ENCODE measurements at places on chromosomes 7 and 10.

- no peak for DNase-seq
These were observed 1.1 kb upstream of the ZNF503 start for GRCh38 chr10:75402486-75403143.

GRCh38 chr10:49106451-49106850 is 8.9 kb downstream of the VSTM4 start:
- no peak for DNase-seq

DNA sequence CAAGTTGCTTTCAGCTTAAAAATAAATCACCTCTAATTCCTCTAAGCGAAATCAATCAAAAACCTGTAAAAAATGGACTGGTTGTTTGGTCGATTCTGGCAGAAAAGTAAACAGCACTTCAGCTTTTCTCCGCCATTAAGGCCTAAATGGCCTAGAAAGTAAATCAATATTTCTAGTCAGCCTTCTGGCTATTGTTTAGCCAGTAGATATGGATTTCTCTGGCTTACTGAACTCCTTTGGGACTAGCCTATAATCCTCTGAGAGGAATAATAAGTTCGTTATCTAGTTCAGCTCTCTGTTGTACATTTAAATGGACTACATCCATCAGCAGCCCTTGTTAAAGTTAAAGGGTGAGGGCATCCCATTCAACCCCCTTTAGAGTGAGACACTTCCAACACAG is 400.1 kb upstream of the ETV1 start:
- DNase-seq = no peak

DNA sequence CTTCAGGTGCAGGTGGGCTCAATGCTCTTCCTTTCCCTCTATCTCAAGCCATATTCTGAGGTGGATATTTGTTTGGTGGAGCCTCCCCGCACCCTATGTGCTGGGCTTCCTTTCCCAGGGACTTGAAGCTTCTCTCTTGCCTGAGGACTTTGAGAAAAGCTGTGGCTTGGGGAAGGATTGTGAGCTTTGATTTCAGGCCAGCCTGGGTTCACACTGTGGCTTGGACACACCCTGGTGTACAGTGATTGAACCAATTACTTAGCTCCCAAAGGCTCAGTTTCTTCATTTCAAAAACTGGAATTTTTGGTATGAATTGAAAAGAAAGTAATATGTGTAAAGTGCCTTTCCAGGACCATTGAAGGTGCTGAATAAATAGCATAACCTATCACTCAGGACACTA is 224.5 kb upstream of the GLI3 start:
- DNase-seq = no peak

DNA sequence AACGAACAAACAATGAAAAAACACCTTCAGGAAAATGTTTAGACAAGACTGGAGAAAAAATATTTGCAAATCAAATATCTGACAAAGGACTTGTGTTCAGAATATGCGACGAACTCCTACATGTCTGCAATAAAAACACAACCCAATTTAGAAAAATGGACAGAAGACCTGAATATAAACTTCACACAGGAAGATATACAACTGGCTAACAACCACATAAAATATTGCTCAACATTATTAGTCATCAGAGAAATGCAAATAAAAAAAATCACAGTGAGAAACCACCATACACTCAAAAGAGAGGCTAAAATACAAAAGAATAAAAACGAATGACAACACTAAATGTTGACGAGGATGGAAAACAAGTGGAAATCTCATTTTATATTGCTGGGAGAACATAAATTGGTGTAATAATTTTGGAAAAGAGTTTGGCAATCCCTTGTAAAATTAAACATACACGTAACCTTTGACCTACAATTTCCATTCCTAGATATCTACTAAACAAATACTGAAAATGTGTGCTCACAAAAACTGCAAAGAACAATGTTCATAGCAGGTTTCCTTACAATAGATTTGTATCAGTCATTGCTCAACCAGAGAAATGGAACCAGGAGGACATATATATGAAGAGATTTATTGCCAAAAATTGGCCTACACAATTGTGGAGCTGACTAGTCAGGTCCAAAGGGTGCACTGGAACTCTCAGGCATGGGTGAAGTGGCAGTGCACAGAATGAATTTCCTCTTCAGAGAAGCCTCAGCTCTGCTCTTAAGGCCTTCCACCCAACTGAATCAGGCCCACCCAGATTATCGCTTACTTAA is 82.9 kb upstream of the OGDHL start:
- DNase-seq = no peak

DNA sequence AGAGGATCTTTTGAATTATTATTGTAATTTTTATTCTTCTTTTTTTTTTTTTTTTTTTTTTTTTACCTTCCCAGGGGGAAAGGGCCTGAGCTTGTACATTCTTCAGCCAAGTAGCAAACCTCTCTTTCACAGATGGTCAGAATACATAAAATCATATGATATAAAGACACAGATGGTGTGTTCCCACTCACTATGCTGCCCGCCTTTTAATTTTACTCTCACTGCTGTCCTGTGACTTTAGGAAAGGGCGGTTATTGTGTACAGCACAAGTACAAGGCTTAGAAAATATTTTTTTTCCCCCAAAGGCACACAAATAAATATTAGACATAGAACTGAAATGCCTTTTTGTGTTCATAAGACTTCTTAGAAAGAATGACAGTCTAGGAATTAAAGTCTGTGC is 213.6 kb downstream of the RPS24 start:
- no peak for DNase-seq

GRCh38 chr7:84040355-84040754 is 154.2 kb downstream of the SEMA3A start:
- DNase-seq = no peak

DNA sequence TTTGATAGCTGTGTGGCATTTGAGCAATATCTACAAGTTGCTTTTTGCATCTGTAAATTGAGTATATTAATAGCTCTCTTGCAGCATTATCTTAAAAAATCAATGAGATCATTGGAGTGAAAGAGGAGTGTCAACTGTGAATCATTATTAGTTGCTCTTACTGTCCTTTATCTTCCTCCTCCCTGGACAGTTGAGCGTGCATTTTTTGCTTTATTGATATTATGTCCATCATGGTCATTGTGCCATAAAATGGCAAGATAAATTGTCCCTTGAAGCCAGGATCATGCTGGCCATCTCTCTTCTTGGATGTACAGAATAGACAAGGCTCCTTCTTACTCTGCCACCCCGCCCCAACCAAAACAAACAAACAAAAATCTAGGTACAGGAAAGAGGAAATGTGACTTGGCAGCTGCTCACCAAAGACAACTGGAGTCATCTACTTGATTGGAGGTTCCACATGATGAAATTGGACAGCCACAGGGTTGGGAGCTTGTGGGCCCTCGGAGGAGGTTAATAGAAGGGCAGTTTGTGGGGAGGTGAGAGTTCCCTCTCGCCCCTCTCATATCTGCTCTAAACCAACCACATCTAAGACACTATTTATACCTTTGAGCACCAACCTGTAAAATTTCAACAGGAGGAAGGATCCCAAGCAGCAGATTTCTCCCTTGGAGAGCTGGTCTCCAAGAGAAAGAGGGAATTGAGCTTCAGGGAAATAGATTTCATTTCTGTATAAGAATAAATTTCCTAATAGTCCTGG is 252.7 kb downstream of the SKIDA1 start:
- no peak for DNase-seq

- no peak for DNase-seq
These were observed 2.2 kb upstream of the C10orf95 start for GRCh38 chr10:102453502-102453901.

DNA sequence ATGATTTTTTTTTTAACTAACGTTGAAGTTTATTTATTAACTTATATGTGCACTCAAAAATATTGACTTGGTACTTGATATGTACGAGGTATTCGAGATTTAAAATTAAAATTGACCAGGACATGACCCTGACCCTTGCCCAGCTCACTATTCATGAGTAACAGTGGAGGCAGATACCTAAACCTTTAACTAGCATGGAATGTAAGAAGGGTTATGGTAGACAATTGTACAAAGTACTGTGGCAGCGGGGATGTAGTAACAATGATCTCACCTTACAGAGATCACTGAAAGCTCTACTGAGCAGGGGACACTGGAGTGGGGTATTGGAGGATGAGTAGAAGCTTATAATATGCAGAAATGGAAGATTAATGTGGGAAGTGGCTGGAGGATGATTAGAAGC is 60.8 kb downstream of the ADRA2A start:
- DNase-seq = no peak

GRCh38 chr10:119680050-119680449 is 28.9 kb downstream of the BAG3 start:
- no peak for DNase-seq

GRCh38 chr7:159017741-159018140 is 126.9 kb downstream of the VIPR2 start:
- DNase-seq = no peak

DNA sequence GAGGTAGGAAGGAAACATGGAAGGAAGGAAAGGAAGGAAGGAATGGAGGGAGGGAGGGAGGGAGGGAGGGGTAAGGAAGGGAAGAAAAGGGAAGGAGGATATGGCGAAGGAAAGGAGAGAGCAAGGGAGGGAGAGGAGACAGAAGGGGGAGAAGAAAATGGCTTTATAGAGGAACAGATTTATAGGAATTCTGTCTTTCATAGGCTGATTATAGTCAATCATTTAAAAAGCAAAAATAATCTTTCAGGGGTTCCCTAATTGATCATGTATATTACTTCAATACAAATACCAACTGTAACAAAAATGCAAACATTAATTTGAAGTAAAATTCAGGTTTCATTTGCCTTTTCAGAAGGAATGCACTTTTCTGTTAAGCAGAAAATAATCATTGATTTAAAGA is 519.1 kb downstream of the MDFIC start:
- DNase-seq = no peak

DNA sequence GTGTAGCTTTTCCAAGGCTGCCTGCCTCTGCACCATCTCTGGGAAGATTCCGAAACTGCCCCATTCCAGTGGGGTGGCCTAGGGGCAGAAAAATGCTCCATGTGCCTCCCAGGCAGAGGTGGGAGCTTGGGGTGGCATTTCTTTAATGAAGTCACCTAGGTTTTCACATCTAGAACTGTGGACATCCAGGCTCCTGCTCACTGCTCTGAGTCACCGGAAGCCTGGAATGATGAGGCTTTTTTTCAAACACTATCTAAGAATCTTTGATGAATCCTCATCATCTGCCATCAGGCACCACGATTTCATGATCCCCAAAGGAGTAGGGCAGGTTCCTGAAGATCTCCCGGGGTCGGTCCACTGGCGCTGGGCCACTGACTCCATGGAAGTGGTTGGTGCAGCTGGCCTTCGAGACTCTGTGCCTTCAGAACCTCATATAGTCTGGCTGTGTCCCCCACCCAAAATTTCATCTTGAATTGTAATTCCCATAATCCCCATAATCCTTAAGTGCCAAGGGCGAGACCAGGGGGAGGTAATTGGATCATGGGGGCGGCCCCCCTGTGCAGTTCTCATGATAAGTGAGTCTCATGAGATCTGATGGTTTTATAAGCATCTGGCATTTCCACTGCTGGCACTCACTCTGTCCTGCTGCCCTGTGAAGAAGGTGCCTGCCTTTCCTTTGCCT is 37.1 kb downstream of the MTURN start:
- no peak for DNase-seq

DNA sequence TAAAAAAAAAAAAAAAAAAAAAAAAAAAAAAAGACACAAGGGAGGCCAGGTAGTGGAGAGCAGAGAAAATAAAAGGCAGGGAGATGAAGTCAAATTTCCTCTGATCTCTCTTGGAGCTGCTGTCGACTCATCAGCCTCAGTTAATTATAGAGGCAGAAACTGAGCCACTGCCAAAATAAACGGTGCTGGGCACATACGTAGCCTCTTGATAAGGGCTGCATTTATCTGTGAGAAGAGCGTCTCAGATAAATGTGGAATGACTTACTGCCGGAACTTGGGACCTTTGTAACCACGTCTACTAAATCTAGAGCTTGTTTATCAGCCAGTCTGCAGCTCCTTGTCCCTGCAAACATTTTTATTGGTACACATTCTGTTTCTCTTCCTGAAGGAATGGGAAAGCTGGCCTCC is 162.3 kb downstream of the BAMBI start:
- no peak for DNase-seq
